ENCODE measurements at places on chromosomes 13 and 19.

GRCh38 chr13:99432609-99433542 is 68.4 kb upstream of the TM9SF2 start:
- no peak for DNase-seq

- no peak for DNase-seq
These were observed 10.9 kb upstream of the DNMT1 start for GRCh38 chr19:10205636-10206035.

- no peak for DNase-seq
These were observed 215.5 kb downstream of the KLF12 start for GRCh38 chr13:73918691-73919090.

DNA sequence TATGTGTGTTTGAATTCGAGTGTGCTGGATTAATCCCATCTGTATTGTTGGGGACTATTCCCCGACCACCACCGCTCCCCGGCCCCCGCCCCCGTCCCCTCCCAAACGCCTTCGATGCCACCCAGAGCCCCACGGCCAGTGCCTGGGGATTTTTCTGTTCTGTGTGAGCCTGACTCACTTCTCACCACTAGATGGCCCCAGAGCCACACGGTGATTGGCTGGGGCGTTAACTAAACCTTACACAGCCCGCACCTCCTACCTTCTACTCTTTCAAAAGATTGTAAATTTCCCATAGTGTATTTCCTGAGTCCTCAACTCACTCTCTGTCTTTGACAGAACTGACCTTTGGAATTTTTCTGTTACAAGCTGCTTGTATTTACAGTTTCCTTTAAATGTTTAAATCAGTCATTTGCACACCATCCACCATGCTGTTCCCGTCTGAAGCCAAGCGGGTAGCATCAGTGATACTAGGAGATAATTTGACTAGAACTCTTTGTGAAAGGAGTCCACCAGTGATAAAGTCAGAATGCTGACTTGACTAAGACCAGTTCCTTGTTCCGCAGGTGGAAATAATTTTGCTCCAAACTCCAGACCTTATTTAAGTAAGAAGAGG is 61.4 kb downstream of the RFX2 start:
- DNase-seq, result peak; percentile 84

GRCh38 chr13:18947376-18947977 is 234.1 kb downstream of the TUBA3C start:
- DNase-seq, result no peak

Data from HuH-7 (cell line).